ENCODE measurements at places on chromosomes 5 and 9. TPM values are rescaled to one million over a fixed set of nuclear protein-coding genes. Genes with fewer than 3 reads are reported as not detected.

DNA sequence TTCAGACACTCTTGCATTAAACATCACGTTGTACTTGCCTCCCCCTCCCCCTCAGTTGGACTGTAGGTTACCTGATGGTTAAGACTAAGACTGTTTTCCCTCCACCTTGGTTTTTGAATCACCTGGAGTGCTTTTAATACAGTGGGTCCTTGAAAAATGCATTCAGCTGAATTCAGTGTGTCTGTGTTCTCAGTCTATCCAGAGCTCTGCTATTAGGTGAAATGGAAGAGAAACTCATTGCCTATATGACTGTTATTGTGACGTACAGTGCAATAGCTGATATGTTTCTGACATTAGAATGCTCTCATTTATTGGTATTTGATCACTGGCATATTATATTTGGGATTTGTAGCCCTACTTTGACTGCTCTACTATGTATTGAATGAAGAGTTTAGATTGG lies 108.5 kb downstream of the F2RL2 start:
- DNase-seq, result no peak

Gene PRRC1
- 44.0 TPM for total RNA-seq

Gene CCNJL
- total RNA-seq, result 13.0 TPM

Gene KCNV2
- not detected for total RNA-seq

- DNase-seq, result no peak
Measured at GRCh38 chr5:181037365-181037861, 2.7 kb upstream of the BTNL9 start.

Gene SPATA31D4
- not detected for total RNA-seq

Gene NLN
- total RNA-seq, result 25.8 TPM

- DNase-seq, result no peak
Measured at GRCh38 chr5:126794157-126794828, 17.4 kb downstream of the LMNB1 start.

GRCh38 chr9:83620841-83621636 lies 1.9 kb upstream of the IDNK start:
- no peak for DNase-seq

Gene FOXD4L4
- total RNA-seq, result not detected

Gene GRXCR2
- not detected for total RNA-seq

GRCh38 chr9:112179816-112180215 lies 4.7 kb upstream of the SUSD1 start:
- DNase-seq, result no peak

DNA sequence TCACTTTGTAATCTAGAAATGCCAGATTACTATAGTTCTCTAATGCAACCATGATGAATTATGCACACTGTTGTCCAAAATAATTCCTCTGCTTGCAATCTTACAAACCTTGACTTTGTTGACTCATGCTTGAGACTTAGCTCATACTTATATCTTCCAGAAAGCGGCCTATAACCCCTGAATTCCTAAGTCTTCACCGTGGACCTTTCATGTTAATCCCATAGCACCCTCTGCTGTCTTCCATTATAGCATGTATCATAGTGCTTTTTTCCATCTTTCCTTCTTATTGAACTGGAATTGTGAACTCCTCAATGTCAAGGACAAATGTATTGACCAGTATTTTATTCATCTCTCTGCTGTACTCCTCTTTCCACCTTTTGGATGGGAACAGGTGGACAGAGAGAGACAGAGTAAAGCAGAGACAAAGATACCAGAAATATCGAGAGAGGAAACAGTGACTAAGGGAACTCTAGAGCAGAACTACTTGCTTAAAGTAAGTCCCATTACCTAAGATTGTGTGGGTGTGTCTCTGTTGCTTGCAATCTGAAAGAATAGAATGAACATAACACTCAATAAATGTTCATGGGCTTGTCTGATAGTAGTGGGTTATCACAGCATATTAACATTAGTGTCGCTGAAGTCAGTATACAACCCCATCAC lies 110.0 kb downstream of the LURAP1L start:
- DNase-seq, result peak; percentile 62

Gene PTAR1
- 32.4 TPM for total RNA-seq

- DNase-seq, result no peak
Measured at GRCh38 chr5:123265551-123265950, 157.7 kb downstream of the CEP120 start.

GRCh38 chr5:74552101-74552500 lies 88.4 kb downstream of the ENC1 start:
- no peak for DNase-seq

GRCh38 chr5:140205216-140205615 lies 30.2 kb downstream of the CYSTM1 start:
- DNase-seq, result no peak
